ELF-1 (cell line): ENCODE measurements at places on chromosomes 5 and 9.

DNA sequence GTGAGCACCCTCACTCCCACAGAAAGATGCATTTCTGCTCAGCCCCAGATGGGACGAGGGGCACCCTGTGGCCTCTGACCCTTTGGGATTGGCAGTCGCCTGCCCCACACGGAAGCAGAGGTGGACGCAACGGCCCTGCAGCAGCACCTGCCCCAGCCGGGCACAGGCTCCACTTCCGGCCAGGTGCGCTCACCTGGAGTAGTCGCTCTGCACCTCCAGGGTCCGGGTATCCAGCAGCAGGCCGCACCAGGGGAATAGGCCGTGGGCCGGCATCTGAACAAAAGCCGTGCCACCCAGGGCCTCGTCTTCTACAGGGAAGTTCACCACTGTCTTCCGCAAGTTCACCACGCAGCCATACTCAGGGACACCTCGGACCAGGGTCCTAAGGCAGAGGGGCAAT, 30.7 kb downstream of the TERT start:
- no peak for DNase-seq

- DNase-seq = no peak
Observed at GRCh38 chr5:36897616-36898015, 21.0 kb downstream of the NIPBL start.

GRCh38 chr5:113293975-113294310, 140.8 kb downstream of the TSSK1B start:
- DNase-seq = no peak

GRCh38 chr5:994821-995220, 13.8 kb upstream of the NKD2 start:
- peak; percentile 22 for DNase-seq

DNA sequence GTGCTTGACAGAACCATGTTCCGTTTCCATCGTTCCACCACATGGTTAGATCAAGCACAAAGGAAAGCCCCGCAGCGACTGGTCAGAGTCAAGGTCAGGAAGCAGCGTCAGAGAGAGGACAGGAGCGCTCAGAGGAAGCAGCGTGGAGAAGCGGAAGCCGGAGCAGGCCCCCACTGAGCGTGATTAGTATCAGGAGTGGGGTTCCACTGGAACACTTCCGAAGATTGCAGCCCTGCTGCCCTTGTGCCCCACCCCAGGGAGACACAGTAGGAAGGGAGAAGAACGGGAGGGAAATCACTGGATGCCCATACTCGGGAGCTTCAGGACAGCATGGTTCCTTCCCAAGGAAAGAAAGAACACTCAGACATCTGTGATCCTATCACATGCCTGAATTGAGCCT, 189.0 kb upstream of the PANK3 start:
- DNase-seq = no peak

GRCh38 chr5:165263536-165263935, 1758.1 kb downstream of the MAT2B start:
- DNase-seq = no peak

GRCh38 chr9:136694163-136694871, 7.1 kb upstream of the AGPAT2 start:
- peak; percentile 67 for DNase-seq
